AG20443 (cell line): ENCODE measurements at places on chromosomes 13 and 19.

- no peak for DNase-seq
Observed at GRCh38 chr19:29569038-29569911, 36.8 kb upstream of the POP4 start.

DNA sequence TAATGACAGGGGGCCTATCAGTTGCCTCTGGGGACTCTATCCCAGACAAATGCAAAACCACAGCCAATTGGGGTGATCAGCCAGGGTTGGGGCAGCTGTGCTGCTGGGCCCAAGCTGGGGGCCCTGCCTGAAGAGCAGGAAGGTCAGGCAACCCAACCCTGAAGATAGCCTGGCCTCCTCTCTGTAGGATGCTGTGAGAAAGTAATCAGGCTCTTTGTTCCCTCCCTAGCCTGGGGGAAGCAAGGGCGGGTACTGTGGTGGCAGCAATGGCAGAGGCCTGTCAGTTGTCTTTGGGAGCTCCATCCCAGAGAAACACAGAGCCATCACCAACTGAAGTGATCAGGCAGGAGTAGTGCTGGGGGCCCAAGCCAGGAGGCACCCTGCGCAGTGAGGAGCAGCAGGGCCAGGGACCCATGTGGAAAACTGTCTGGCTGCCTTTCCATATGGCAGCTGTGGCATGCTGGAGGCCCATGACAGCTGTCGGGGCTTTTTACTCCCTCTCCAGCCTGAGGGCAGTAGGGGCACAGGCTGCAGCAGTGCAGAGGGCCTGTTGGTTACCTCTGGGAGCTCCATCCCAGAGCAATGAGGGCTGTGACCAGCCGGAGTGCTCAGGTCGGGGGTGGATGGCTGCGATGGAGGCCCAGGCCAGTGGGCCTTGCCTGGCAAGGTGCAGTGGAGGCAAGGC lies 73.6 kb upstream of the ATP12A start:
- DNase-seq = no peak

- DNase-seq = peak; percentile 38
Observed at GRCh38 chr13:39297664-39298171, 259.5 kb downstream of the NHLRC3 start.

DNA sequence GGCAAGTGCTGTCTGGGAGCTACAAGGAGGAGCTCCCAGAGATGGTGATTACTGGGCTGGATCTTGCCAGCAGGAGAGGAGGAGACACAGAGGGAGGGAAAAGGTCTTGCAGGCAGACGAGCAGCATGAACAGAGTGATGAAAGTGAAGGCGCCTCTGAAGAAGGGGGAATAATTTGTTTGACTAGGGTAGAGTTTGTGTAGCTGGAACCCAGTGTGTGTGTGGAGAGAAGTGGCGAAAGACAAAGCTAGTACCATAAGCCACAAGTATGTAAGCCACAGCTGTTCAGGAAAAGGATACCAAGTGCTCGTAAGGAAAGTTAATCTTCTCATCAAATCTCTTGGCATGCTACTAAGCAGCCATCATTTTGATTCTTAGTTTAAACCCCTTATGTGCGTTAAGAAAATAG lies 5.4 kb downstream of the FLT1 start:
- DNase-seq = peak; percentile 40

GRCh38 chr13:48944221-48944620 lies 31.5 kb upstream of the FNDC3A start:
- no peak for DNase-seq

DNA sequence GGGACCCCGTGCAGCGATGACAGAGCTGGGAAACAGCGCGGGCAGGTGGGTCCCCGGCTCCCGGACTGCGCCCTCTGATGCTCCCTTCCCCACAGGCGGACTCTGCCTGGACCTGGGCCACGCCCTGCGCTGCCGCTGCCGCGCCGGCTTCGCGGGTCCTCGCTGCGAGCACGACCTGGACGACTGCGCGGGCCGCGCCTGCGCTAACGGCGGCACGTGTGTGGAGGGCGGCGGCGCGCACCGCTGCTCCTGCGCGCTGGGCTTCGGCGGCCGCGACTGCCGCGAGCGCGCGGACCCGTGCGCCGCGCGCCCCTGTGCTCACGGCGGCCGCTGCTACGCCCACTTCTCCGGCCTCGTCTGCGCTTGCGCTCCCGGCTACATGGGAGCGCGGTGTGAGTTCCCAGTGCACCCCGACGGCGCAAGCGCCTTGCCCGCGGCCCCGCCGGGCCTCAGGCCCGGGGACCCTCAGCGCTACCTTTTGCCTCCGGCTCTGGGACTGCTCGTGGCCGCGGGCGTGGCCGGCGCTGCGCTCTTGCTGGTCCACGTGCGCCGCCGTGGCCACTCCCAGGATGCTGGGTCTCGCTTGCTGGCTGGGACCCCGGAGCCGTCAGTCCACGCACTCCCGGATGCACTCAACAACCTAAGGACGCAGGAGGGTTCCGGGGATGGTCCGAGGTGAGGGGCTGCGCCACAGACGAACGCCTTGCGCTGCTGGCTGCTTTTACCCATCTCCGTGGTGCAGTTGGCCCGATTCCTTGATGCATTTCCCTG lies 7.8 kb upstream of the SELENOV start:
- peak; percentile 88 for DNase-seq

- no peak for DNase-seq
Observed at GRCh38 chr19:30670562-30671366, 298.6 kb downstream of the ZNF536 start.

DNA sequence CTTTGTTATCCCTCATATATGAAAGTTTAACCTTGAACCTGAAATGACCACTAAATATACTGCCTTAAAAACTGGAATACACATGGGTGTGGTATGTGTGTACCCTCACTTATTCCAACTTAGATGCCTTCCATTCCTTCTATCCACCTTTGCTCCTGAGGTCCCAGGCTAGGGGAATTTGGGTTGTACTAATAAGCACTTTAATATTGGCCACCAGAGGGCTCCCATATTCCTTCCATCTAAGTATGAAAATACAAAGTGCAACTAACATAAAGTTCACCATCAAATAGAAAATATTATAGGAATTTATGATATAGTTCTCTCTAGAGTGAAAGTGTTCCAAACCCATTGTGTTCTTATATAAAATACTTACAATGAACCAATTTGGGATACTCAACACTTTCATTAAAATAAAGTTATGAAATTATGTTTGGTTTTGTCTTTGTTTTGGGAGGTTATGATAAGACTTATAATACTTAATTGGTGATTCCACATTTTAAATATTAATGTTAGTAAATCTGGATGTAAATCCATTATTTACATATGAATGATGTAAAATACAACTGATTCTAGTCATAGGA lies 62.3 kb downstream of the ITGBL1 start:
- no peak for DNase-seq

DNA sequence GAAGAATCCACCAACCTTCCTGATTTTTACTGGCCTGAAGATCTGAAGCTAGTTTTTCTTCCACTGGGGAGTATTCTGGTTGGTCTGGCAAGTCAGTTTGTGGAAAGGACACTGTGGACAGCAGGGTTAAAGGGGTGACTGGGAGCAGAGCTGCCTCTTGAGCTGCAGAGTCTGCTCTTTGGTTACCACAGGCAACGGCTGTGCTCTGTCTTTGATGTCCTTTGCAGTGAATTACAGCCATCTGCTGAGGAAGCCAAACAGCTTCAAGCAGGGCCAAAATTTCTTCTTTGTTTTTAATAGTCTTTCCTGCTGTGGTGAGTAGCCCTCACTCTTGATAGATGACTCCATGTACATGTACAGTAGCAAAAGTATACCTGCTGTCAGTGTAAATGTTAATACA lies 75.7 kb downstream of the ZNF100 start:
- no peak for DNase-seq

DNA sequence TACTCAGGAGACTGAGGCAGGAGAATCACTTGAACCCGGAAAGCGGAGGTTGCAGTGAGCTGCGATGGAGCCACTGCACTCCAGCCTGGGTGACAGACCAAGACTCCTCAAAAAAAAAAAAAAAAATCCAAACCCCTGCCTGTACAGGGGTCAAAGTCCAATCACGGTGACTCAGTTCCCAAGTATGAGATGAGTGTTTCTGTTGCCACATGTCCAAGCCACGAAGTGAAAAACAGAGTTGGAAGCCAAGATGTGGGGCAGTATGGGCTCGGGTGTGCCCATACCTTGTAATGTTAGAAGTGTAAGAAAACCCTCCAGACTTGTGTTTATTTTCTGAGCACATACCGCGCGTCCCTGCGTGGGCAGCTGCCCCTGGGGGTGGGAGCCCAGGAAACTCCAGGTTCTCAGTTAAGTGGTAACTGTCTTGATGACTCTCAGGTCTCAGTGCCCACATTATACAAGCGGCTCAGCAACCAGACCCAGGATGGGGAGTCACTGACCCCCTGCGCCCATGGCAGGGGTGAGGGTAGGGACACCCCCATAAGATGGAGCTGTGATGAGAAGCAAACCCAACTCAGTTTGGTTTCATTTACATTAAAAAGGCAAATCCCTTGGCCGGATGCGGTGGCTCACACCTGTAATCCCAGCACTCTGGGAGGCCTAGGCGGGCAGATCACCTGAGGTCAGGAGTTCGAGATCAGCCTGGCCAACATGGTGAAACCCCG lies 1.2 kb upstream of the GPX4 start:
- DNase-seq = peak; percentile 72

GRCh38 chr19:16542910-16543472 lies 754 bp upstream of the CHERP start:
- DNase-seq = no peak

DNA sequence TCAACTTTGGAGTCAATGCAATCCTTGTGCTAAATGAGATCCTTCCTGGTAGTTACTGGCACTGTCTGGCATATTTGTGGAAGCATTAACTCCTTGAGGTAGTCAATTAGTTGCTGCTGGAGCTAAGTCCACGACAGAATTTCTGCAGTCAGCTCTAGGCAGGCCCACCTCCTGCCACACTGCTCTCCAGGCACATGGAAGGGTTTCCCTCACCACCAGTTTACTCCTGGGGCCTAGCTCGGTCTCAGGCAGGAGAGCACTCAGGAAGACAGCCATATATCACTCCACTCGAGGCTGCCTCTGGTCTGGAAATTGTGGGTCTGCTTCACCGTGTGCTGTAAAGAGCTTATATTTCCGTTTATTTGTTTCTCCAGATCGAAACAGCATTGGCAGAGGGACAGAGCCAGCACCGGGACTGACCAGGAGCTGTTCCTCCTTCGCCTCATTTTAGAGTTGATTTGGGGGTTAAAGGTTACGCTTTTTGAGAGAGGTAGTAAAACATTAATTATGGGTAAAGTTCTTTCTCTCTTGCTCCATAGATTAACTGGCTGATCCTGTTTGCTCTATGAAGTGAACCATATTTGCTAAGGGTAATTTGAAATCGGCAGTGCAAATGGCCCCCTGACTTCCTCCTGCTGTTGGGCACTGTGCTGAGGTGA lies 20.6 kb upstream of the GTF3A start:
- no peak for DNase-seq

GRCh38 chr13:102947745-102948405 lies 102.0 kb downstream of the ERCC5 start:
- DNase-seq = no peak

DNA sequence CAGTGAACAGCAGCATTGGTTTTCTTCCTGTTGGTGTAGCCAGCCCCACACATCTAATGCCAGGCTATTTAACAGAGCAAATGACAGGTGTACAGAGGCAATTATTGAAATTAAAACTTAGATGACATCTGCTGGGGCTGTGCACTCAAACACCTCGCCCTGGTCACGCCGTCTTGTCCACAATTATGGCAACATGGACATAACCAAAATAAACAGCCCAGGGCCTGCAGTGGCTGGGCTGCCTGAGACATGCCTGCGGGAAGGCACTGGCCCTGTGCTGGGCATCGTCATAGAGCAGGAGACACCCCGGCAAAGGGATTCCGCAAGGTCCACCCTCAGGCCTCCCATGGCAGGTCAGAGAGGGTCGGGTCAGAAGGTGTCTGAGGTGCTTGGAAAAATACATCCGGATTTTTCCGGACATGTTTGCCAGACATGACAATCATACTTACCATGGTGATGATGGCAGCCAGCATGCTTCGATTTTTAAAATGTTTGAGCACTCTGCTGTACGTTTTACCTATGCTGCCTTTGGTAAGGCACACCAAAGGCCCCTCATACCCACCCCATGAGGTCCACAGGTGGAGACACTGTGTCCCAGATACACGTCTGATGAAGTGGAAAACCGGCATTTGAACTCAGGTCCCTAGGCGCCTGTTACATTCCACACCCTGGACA lies 47.8 kb downstream of the TSHZ3 start:
- no peak for DNase-seq

DNA sequence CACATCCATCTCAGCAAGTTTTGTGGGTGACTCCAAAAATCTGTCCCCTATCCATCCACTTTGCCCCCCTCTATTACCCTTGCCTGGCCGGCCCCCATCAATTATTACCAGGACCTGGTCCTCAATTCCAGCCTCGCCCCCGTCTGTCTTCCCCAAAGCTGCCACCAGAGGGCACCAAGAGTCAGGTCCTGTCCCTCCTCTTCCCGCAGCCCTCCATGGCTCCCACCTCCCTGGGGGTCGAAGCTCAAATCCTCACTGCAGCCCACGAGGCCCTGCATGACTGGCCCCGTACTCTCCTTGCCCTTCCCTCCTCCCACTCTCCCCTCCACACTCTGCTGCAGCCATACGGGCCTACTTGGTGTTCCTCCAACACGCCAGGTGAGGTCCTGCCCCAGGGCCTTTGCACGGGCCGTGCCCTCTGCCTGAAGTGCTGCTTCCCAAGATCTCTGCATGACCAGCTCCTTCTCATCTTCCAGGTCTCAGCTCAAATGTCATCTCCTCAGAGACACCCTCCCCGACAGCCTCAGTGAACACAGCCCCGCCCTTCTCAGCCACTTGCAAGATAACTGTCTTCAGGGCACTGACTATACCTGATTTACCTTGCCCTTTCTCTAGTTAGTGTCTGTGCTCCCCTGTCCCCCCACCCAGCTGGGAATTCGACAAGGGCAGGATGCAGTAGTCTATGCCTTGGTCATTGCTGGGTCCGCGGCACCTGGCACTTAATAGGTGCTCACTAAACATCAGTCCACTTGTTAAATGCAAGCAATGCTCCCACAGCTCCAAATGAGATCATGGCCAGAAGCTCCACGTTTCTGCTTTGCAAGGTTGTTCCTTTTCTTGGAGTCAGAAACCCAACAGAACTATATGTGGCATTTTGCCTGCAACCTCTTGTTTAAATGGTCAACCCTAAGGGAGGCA lies 16.8 kb upstream of the SEMA6B start:
- DNase-seq = peak; percentile 71

- DNase-seq = no peak
Observed at GRCh38 chr13:112103260-112103838, 36.4 kb downstream of the SOX1 start.

- DNase-seq = no peak
Observed at GRCh38 chr19:17977021-17977420, 10.1 kb downstream of the KCNN1 start.

DNA sequence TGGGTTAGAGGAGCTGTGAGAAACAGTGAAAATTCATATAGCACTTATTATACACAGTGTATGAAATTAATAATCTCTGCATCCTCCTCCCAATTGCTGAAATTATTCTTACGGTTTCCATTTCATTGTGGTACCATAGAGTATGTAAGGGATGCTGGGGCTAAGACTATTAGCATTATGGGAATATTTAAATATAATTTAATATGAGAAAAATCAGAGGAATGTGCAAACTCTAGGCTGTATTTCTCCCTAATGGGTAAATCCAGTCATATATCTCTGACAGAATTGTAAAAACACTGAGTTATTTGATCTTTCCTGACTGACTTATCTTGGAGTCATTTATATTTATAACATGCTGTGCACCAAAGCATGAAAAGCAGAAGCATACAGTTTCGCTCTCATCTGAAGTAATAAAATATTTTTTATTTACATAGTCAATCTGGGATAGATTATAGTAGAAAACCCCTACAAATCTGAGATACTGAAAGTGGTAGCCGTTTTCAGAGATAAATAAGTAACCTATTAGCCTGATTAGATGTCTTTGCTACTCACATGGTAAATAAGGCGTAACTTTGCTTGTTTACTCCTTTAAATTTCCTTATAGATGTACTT lies 34.9 kb downstream of the LRCH1 start:
- DNase-seq = no peak
